Hair follicle dermal papilla cell (primary cell): ENCODE measurements at places on chromosomes 4 and X. TPM values are rescaled to one million over a fixed set of nuclear protein-coding genes. Genes with fewer than 3 reads are reported as not detected.

Gene CTAG1B
- not detected in 2 replicates for total RNA-seq

Gene MEPE
- total RNA-seq: not detected in 2 replicates

Gene NPNT
- 1.6 and 1.8 TPM in 2 replicates for total RNA-seq

Gene RNF175
- 0.61 and 3.7 TPM in 2 replicates for total RNA-seq

Gene SUPT20HL2
- not detected in 2 replicates for total RNA-seq

Gene LIN54
- 11.5 and 13.5 TPM in 2 replicates for total RNA-seq

Gene HGFAC
- 0.49 TPM in 1 of 2 replicates, not detected in the other for total RNA-seq

Gene ZNF157
- 0.12 TPM in 1 of 2 replicates, not detected in the other for total RNA-seq

Gene THOC2
- total RNA-seq: 56.8 and 81.0 TPM in 2 replicates

Gene SPANXD
- total RNA-seq: not detected in 2 replicates

Gene DDX60
- total RNA-seq: 22.7 and 27.4 TPM in 2 replicates

Gene DCLK2
- total RNA-seq: 6.9 and 10.9 TPM in 2 replicates

Gene CLDN34
- total RNA-seq: not detected in 2 replicates

Gene NEIL3
- total RNA-seq: 4.6 and 5.4 TPM in 2 replicates

Gene ZNF827
- total RNA-seq: 15.5 and 22.7 TPM in 2 replicates

Gene PWWP3B
- under 0.01 TPM in 1 of 2 replicates, not detected in the other for total RNA-seq

Gene SLC49A3
- 4.4 and 8.5 TPM in 2 replicates for total RNA-seq

Gene KCND1
- total RNA-seq: 1.9 and 2.1 TPM in 2 replicates

Gene KLHL15
- total RNA-seq: 9.7 and 12.2 TPM in 2 replicates

Gene FANCB
- total RNA-seq: 3.2 and 3.3 TPM in 2 replicates

Gene GAK
- 64.0 and 67.3 TPM in 2 replicates for total RNA-seq

Gene CT45A5
- not detected in 2 replicates for total RNA-seq

Gene VCX3A
- total RNA-seq: 0.16 TPM in 1 of 2 replicates, not detected in the other

Gene MAGEA2B
- not detected in 2 replicates for total RNA-seq

Gene MAGEB16
- total RNA-seq: not detected in 2 replicates

Gene NDNF
- total RNA-seq: 11.8 and 18.7 TPM in 2 replicates

Gene PDGFRA
- 519 and 737 TPM in 2 replicates for total RNA-seq

Gene TEC
- 1.6 and 2.4 TPM in 2 replicates for total RNA-seq

Gene FABP2
- not detected in 2 replicates for total RNA-seq

Gene MAGEA2
- total RNA-seq: not detected in 2 replicates

Gene F11
- not detected in 2 replicates for total RNA-seq

Gene SEC31A
- total RNA-seq: 560 and 634 TPM in 2 replicates

Gene DCAF8L1
- not detected in 2 replicates for total RNA-seq

Gene SSX2
- total RNA-seq: not detected in 2 replicates

Gene COL4A6
- 0.16 and 0.36 TPM in 2 replicates for total RNA-seq

Gene VCX
- not detected in 2 replicates for total RNA-seq

Gene GDPD2
- 0.16 TPM in 1 of 2 replicates, not detected in the other for total RNA-seq

Gene CDKL2
- total RNA-seq: 4.9 and 5.7 TPM in 2 replicates

Gene PLAC1
- 0.32 TPM in 1 of 2 replicates, not detected in the other for total RNA-seq

Gene KIT
- total RNA-seq: 3.3 and 6.8 TPM in 2 replicates

Gene NSUN7
- 0.73 and 1.5 TPM in 2 replicates for total RNA-seq

Gene NALF2
- total RNA-seq: not detected in 2 replicates

Gene FRAS1
- total RNA-seq: 9.0 and 20.6 TPM in 2 replicates

Gene NPY1R
- total RNA-seq: 0.49 TPM in 1 of 2 replicates, not detected in the other

Gene CT45A2
- not detected in 2 replicates for total RNA-seq

Gene PPP2R2C
- 0.24 TPM in 1 of 2 replicates, not detected in the other for total RNA-seq

Gene ASB12
- total RNA-seq: 0.16 TPM in 1 of 2 replicates, not detected in the other

Gene AFP
- 0.16 TPM in 1 of 2 replicates, not detected in the other for total RNA-seq

Gene GPR82
- not detected in 2 replicates for total RNA-seq

Gene EVC2
- total RNA-seq: 14.2 and 16.6 TPM in 2 replicates

Gene RBM47
- total RNA-seq: 2.2 and 4.5 TPM in 2 replicates
